ENCODE measurements at places on chromosomes 11 and 22.

DNA sequence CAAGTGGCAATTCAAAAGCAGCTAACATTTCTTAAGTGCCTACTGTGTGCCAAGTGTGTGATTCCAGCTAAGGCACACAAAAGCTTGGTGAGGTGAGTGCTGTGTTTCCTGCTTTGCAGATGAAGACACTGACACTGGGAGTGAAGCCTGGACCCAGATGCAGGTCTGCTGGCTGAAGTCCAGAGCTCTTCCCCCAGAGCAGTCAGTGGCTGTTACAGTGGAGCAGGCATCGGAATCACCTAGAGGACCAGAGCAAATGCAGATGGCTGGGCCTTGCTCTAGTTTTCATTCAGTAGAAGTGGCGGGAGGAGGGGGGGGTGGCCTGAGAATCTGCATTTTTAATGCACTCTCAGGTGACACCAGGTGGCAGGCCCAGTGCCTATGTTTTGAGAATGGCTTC, 342.3 kb downstream of the CADM1 start:
- no peak for DNase-seq

DNA sequence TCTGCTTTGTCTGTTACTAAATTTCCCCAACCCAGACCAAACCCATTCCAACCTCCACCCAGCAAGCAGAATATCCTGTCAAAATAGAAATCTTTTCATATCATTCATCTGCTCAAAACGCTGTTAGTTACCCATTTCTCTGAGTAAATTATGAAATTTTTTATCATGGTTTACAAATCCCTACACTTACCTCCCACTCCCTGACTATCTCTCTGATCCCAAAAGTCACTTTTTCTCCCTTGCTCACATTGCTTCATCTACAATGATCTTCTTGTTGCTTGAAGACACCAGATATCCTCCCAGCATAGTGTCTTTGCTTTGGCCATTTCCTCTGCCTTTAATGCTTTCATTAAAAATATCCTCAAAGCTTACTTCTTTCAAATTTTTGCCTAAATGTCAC, 195.5 kb upstream of the CTSC start:
- DNase-seq = no peak

- no peak for DNase-seq
Measured at GRCh38 chr22:42825796-42826195, 31.3 kb downstream of the ARFGAP3 start.

GRCh38 chr11:88345949-88346348, 8.4 kb upstream of the CTSC start:
- DNase-seq = no peak

DNA sequence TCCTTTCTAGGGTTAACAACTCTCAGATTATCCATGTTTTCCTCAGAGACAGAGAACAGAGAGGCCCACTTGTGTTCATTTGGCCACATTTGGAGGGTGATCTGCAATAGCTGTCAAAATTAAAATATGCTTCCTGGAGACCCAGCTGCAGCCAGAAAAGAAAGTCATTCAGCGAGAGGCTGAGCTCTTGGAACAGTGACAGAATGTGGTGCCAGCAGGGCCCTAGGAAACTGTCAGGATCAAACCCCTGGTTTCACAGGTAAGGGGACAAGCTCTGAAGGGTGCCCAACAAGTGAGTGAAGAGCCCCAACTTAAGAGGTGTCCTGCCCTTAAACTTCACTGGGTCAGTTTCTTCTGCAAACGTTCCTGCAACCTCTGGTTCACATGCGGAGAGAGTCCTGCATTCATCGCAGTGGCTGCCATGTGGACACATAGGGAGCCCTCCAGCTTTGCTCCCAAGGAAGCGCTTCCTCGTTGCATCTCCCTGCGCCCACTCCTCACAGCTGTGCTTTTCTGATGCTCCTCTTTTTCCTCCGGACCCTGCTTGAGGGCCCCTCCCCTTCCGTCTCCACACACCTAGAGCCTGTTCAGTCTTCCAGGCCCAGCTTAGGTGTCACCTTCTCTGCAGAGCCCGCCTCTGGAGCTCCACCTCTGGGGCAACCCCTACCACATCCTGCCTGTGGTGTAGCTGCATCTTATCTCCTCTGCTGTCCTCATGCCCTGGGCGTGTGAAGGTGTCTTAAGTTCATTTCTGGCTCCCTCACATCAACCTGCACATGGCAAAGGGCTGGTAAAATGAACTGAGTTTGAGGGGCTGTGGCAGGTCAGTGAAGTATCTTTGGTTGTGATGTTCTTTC, 3.9 kb downstream of the UCP3 start:
- DNase-seq = no peak

DNA sequence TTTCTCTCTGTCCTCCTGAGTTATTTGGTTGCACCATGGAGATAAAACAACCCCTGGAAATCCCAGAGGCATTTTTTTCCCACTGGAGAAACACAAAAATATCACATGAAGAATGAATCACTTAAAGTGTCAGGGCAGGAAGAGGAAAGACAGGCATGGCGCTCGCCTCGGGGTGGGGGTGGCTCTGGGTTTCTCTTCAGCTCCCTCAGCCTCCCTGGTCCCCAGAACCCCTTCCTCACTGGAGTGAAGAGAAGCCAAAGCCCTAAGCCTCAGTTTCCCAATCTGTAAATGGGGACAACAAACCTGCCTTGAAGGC, 938 bp downstream of the SHISAL1 start:
- DNase-seq = no peak

DNA sequence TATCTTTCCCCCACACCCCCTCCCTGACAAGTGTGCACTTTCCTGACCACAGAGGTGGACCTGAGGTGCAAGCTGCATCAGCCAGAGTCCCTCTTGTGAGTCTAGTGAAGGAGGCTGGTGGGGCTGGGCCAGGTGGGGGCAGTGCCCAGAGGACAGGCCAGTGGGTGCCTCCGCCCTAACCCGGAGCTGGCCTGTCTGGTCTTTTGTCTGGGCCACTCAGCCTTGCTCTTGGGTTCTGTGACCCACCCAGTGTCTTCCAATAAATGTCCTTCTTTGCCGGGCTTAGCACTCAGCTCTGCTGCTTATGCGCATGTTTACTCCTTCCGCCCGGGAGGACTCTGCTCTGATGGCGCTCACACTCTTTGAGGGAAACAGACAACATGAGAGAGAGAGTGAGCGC, 526.2 kb downstream of the TBC1D22A start:
- no peak for DNase-seq

- DNase-seq = no peak
Measured at GRCh38 chr22:36831206-36831605, 14.4 kb upstream of the PVALB start.

DNA sequence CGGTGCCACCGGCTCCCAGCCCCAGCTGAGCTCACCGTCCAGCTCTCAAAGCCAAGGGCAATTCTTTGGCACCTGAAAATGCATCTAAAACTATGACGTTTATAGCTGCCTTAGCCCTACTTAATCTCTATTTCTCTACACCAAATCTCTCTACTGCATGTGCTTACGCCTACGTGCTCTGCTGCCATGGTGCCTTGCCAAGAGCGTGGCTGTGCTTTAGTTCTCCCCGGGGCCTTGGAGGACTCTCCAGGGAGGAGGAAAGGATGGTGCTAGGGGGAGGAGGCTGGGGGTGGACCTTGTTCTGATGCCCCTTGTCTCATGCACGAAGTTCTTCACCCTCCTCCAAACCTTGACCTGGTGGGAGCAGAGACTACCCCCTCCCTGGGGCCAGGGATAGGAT, 9.0 kb upstream of the BID start:
- no peak for DNase-seq

DNA sequence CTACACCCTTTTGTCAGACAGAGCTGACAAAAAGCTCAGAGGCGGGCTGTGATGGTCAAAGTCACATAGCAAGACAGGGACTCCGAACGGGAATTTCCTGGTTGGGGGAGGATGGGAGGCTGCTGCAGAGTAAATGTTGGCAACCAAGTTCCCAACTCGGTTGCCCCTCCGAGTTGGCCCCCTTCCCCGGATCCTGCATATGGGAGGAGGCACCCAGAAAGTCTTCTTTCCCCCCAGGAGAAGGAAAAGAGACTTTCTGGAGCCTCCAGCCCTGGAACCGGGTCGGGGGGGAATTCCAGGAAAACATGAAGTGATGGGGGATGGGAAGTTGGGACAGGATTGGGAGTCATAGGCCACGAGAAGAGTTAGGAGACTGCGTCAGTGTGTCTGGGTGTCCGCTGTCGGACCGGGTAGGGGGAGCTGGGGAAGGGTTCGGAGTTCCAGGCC, 614 bp downstream of the SELENOM start:
- no peak for DNase-seq

DNA sequence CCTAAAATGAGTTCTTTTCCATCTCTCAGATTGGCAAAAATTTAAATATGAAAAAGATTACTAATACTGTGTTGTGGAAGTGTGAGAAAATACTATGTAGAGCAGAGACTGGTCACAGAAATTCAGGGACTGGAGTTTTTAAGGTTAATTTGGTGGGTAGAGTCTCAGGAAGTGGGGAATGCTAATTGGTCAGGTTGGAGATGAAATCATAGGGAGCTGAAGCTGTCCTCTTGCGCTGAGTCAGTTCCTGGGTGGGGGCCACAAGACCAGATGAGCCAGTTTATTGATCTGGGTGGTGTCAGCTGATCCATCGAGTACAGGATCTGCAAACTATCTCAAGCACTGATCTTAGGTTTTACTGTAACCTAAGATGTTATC, 29.4 kb upstream of the TMEM86A start:
- no peak for DNase-seq

GRCh38 chr11:84316866-84317555, 1030.8 kb upstream of the CCDC90B start:
- peak; percentile 73 for DNase-seq

DNA sequence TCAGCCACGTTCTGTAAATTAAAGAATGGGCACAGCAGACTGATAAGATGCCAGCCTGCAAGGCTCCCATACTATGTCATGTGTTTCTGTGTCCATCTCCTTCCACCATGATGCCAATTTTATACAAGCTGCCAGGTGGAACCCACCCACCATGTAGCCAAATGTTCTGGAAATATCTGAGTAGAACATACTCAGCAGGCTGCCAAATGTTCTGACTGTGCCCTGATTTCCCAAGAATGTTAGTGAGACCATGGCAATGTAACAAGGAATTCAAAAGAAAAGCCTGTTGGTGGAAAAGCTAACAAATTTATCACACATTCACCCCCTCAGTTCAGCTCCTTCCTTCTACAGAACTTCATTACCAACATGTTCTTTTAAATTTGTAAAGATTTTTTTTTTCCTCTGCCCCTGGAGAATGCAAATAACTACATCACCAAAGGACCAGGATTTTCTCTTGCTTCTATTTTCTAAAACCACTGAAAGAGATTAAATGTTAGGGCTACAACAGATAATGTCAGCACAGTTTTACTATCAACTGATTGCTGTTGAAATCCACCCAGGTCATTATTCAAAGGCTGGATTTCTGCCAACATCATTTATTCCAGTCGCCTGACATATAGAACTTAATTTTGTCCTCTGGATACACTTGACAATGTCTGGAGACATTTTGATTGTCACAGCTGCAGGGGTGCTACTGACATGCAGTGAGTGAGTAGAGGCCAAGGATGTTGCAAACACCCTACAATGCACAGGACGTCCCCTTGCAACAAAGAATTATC, 3.1 kb downstream of the DMC1 start:
- no peak for DNase-seq

- no peak for DNase-seq
Measured at GRCh38 chr11:104001561-104002056, 34.8 kb upstream of the DDI1 start.

- DNase-seq = no peak
Measured at GRCh38 chr11:95717314-95717713, 72.3 kb downstream of the FAM76B start.

DNA sequence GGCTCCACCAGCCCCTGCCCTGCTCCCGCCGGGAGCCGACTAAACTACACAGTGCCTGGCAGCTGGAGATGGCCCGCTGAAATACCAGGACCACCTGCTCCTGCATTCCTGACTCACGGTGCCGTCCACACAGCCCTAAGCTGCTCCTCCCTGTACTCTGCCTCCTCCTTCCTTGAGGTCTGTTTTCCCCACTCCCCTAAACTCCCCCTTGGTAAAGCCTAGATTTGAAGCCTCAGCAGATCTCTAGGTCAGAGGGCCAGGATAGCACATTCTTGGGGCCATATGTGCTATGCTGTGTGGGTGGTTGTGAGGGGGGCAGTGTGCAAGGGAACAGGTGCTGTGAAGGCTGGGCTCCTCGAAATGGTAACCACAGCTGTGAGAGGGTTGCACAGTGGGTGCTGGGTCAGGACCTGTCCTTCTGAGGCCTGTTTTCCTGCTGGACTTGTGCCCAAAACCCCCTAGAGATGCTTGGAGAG, 9.7 kb downstream of the LRFN4 start:
- DNase-seq = peak; percentile 87

GRCh38 chr11:40104941-40105550, 1354.4 kb downstream of the LRRC4C start:
- DNase-seq = no peak

GRCh38 chr11:77136074-77136473, 8.0 kb downstream of the MYO7A start:
- DNase-seq = no peak

DNA sequence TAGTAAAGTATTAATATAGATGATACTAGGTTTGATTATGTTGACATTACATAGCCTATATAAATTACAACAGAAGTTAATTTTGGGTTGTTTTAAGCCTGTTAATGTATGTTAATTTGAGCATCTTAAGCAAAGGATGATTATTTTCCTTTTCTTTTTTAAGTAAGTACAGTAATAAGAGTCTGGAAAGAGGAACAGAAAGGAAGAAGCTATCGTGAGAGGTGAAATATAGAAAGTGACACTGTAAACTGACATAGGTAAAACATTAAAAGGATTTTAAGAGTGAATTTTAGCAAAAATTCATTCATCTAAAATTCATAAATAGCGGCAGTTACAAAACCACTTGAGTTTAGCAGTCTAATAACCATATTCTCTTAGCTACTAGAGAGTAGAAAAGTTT, 45.5 kb downstream of the FAR1 start:
- DNase-seq = no peak

- no peak for DNase-seq
Measured at GRCh38 chr22:46826438-46827135, 64.1 kb downstream of the TBC1D22A start.

DNA sequence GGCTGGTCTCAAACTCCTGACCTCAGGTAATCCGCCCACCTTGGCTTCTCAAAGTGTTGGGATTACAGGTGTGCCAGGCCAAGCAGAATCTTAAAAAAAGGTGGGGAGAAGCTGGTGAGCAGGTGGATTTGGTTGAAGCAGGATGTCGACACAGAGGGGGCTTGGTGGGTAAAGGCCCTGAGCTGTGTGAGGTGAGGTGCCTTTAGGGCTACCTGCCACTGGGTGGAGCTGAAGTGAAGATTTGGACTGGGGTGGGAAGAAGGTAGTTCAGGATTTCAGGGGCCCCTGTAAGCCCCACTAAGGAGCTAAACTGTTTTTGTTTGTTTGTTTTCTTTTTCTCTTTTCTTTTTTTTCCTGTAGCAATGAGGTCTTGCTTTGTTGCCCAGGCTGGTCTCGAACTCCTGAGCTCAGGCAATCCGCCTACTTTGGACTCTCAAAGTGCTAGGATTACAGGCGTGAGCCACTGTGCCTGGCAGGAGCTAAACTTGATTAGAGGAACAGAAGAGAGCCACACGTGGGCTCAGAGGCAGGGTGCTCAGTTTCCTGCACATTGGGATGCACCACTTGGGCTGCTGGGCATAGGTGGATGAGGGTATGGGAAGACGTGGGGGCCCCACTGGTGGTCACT, 6.0 kb downstream of the P2RX6 start:
- DNase-seq = peak; percentile 70

- no peak for DNase-seq
Measured at GRCh38 chr11:61688365-61689163, 8.4 kb downstream of the DAGLA start.

Measured in NCI-H82 (cell line).